ENCODE measurements at places on chromosomes 3 and 15.

GRCh38 chr3:58630710-58631092, 35.9 kb downstream of the FAM3D start:
- DNase-seq, result no peak

- no peak for DNase-seq
Observed at GRCh38 chr3:137854533-137855261, 90.6 kb downstream of the SOX14 start.

DNA sequence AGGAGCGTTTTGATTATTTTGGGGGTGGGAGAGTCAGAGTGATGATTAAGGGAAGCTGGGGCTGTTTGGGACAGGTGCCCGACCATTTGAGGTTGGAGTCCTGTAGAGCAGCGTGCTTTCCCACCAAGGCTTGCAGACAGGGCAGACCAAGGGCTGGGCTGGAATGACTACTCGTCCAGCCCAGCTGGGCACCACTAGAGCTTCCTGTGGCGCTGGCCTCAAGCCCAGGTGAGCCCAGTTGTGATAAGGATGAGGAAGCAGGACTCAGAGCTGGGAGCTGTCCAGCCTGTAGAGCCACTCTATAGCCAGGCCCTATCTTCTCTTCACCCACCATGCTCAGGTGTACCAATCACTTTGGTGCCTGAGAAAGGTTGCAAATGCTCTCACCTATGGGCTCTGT, 75.8 kb upstream of the ACAN start:
- DNase-seq, result no peak

GRCh38 chr3:59364496-59364895, 314.7 kb upstream of the CFAP20DC start:
- peak; percentile 46 for DNase-seq

DNA sequence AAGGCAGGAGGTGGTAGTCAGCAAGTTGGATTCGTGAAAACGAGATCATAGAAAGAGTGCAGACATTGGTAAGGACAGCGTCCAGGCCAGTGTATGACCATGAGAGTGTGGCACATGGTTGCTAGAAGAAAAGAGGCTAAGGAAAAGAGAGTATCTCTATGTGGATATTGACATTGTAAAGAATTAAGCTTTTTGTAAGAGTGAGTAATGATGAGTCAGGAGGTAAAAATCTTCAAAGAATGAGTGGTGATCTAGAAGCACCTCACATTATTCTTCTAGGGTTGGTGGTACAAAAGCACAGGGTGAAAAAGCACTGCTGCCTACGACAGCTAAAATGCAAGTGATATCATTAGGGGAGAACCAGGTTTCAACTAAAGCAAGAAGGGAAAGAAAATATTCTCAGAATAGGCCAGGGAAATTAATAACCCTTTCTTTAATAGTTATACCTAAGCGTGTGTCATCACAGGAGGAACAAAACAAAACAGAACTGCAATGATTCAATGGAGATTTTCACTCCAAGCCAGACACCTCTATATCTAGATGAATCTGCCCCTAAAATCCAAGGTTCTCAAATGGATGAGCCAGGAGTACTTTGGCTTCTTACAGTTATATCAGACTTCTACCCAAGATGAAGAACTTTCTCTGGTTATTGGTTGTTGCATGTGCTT, 884.7 kb downstream of the NAALADL2 start:
- no peak for DNase-seq

GRCh38 chr3:118628704-118629341, 405.8 kb downstream of the IGSF11 start:
- no peak for DNase-seq

All from AG09309 (cell line).